ENCODE measurements at places on chromosomes 5 and 9. TPM values are rescaled to one million over a fixed set of nuclear protein-coding genes. Genes with fewer than 3 reads are reported as not detected.

PAIP1 gene
- total RNA-seq: 80.5 TPM

WDR38 gene
- total RNA-seq: not detected

SPATA31D3 gene
- not detected for total RNA-seq

TERT gene
- total RNA-seq: 23.1 TPM

- DNase-seq: no peak
Observed at GRCh38 chr9:88986776-88987175, 4.5 kb upstream of the S1PR3 start.

GRCh38 chr9:111037356-111037707 lies 938 bp downstream of the LPAR1 start:
- DNase-seq: no peak

- DNase-seq: no peak
Observed at GRCh38 chr5:59731809-59732208, 161.7 kb downstream of the PDE4D start.

DNA sequence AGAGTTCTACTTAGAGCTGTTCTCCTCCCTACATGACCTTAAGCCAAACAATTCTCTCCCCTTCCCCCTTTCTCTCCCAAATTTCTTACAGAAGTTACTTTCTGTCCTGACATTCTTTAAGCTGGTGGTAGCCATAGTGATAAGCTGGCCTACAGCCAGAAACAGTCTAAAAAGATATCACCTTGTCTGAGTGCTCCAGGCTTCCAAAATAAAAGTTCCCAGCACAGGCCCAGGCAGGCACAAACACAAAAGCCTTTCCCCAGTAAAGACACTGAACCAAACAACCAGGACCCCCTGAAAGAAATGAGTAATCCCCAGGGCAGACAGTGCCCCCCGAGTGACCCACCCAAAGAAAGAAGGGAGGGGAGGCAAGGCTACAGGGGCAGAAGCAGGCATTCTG lies 19.2 kb downstream of the SIL1 start:
- no peak for DNase-seq

GRCh38 chr9:116096046-116096445 lies 57.5 kb upstream of the PAPPA start:
- DNase-seq: no peak

- DNase-seq: no peak
Observed at GRCh38 chr5:78716206-78716605, 67.6 kb upstream of the LHFPL2 start.

- DNase-seq: no peak
Observed at GRCh38 chr5:60509519-60509918, 190.4 kb downstream of the DEPDC1B start.

DNA sequence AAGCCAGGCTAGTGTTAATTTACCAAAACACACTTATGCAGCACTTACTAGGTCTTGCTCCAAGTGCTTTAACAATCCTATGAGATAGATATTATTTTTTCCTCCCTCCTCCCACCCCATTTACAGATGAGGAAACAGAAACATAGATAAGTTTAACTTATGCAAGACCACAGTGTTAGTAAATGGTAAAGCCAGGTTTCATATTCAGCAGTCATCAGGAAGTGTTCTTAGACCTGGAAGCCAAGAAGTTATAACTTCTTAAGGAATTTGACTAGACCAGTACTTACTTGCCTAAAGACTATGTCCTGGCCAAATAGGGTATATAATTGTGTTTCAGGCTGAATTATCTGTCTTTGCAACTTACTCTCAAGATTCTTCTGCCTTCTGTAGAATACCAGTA lies 15.9 kb downstream of the ABHD17B start:
- DNase-seq: no peak

DNA sequence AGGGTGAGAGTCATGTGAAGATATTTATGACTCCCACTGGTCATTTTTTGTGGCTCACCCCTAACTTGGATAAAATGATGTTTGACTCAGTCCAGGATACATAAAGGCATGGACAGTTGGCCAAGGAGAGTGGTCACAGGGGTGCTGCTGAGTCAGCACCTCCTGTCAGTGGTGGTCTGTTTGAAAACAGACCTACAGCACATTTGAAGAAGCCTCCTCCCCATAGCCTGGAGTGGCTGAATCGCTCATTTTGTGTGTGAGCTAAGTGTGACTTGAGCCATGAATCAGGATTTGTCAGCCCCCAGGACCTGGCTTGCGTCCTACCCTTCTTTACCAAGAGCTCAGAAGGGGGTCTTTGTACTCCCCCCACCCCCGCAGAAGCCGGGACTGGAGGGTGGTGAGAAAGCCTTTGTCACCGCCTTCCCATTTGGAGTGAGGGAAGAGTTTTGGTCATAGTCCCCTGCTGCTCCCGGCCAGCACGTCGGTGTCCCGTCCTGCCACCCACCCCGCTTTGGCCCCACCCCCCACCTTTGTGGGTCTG lies 35.6 kb downstream of the TRIO start:
- peak; percentile 31 for DNase-seq

DNA sequence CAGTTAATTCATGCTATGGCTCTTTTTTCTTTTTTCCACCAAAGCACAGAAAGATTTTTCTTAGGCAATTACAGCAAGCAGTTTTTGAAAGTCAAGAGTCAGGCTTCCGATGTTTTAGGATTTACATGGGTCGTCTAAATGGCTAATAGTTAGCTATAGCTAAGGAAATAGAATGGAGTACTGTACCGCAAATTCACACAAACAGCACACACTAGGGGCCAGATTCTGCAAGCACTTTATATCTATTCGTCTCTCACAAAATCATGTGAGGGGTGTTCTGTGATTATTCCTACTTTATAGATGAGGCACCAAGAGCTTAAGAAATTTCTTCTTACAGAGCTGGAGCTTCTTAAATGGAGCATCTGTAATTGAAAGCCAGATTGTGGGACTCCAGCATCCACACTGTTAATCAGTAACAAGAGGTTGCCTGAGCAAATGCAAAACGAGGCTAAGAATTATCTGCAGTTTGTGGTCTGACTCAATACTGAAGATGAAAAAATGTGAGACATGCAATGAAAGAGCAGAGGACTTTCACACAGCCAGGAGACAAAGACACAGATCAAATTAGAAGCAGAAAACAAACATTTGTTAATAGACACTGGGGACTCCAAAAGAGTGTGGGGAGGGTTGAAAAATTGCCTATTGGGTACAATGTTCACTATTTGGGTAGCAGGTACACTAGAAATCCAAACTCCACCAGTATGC lies 62.7 kb upstream of the CTXN3 start:
- no peak for DNase-seq

GRCh38 chr9:115104908-115105307 lies 13.0 kb downstream of the TNC start:
- no peak for DNase-seq

GRCh38 chr5:65588694-65589093 lies 25.6 kb downstream of the PPWD1 start:
- DNase-seq: no peak

- DNase-seq: no peak
Observed at GRCh38 chr5:28165096-28165495, 1126.7 kb upstream of the CDH9 start.
